ENCODE measurements at places on chromosomes 7 and 10. TPM values are rescaled to one million over a fixed set of nuclear protein-coding genes. Genes with fewer than 3 reads are reported as not detected.

Gene CYP2C18
- 17.1 TPM for polyA plus RNA-seq

Gene WASHC2A
- 20.4 TPM for polyA plus RNA-seq

Gene ZYX
- 50.8 TPM for polyA plus RNA-seq

Gene VAX1
- not detected for polyA plus RNA-seq

Gene NPSR1
- not detected for polyA plus RNA-seq

Gene LRRC18
- polyA plus RNA-seq, result not detected

Gene TRIP6
- 10.3 TPM for polyA plus RNA-seq

Gene TFPI2
- 1.9 TPM for polyA plus RNA-seq

Gene TAF5
- 3.4 TPM for polyA plus RNA-seq

GRCh38 chr10:96834120-96834519, 2.0 kb downstream of the LCOR start:
- no peaks in the 10 kb centered on the region for H3K27me3 ChIP-seq
- peak overlapping the region; percentile 62 for H3K4me3 ChIP-seq
- peak; percentile 50 for DNase-seq

GRCh38 chr10:131778842-131779241, 122.0 kb upstream of the PPP2R2D start:
- H3K4me1 ChIP-seq, result no peaks in the 10 kb centered on the region
- H3K27ac ChIP-seq, result no peak overlapping the region
- H3K4me3 ChIP-seq, result no peak overlapping the region

DNA sequence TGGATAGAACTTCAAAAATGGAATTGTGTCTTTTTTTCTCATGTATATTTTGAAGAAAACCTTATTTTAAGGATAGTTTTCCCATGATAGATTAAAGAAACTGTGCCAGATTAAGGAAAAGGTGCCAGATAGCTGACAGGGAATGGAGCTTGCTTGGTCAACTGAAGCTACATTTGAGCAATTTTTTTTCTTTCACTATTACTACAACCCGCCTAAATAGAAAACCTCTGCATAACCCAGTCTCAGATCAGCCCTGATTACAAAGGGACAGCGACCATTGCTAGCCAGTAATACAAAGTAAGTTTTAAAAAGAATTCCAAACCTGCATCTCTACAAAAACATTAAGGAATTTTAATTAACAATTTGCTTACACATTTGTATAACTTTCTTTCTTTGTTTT, 1123.4 kb upstream of the LRRTM3 start:
- DNase-seq, result no peak
- H3K4me3 ChIP-seq, result no peak overlapping the region
- H3K36me3 ChIP-seq, result no peaks in the 10 kb centered on the region
- no peaks in the 10 kb centered on the region for H3K4me1 ChIP-seq
- H3K27ac ChIP-seq, result no peak overlapping the region

DNA sequence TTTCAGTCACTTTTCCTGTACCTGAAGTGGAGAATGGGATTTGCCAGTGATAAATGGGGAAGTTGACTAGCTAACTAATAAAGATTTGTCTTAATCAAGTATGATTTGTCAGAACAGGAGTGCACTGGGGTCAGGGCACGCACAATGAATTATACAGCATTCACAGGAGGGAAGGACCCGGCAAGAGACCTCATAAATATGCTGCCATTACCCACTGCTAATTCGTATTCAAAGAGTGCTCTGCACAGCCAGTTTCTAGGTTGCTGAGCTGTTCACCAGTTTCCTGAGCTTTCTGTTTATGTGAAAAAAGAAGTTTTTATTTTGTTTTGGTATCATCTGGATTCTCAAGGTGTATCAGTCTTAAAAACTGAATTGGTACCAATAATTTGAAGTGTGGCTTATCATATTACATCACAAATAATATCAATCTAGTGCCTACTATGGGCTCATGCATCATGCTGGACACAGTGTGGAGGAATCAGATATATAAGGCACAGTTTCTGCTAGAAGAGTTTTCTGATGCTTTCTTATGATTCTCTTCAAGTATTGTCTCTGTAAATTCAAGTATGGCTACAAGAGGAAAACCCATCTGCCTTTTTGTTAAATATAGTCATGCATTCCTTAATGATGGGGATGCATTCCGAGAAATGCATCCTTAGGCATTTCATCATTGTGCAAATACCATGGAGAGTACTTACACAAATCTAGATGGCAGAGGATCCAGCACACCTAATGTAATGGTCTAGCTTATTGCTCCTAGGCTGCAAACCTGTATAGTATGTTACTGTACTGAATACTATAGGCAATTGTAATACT, 202.2 kb downstream of the VTI1A start:
- no peak overlapping the region for H3K27ac ChIP-seq
- no peaks in the 10 kb centered on the region for H3K36me3 ChIP-seq
- no peaks in the 10 kb centered on the region for H3K4me1 ChIP-seq
- no peak for DNase-seq

GRCh38 chr7:55261386-55261770, 103.8 kb upstream of the LANCL2 start:
- H3K36me3 ChIP-seq, result no peaks in the 10 kb centered on the region
- no peaks in the 10 kb centered on the region for H3K4me1 ChIP-seq
- H3K27me3 ChIP-seq, result no peaks in the 10 kb centered on the region
- H3K27ac ChIP-seq, result no peak overlapping the region
- DNase-seq, result no peak
- no peak overlapping the region for H3K4me3 ChIP-seq

GRCh38 chr7:94237417-94237816, 157.3 kb upstream of the COL1A2 start:
- no peaks in the 10 kb centered on the region for H3K27me3 ChIP-seq
- DNase-seq, result no peak
- no peak overlapping the region for H3K4me3 ChIP-seq
- no peaks in the 10 kb centered on the region for H3K4me1 ChIP-seq
- no peaks in the 10 kb centered on the region for H3K36me3 ChIP-seq

- H3K4me3 ChIP-seq, result no peak overlapping the region
- H3K27me3 ChIP-seq, result no peaks in the 10 kb centered on the region
- no peaks in the 10 kb centered on the region for H3K4me1 ChIP-seq
- no peak for DNase-seq
- no peak overlapping the region for H3K27ac ChIP-seq
Measured at GRCh38 chr7:50357426-50357825, 52.9 kb downstream of the IKZF1 start.

DNA sequence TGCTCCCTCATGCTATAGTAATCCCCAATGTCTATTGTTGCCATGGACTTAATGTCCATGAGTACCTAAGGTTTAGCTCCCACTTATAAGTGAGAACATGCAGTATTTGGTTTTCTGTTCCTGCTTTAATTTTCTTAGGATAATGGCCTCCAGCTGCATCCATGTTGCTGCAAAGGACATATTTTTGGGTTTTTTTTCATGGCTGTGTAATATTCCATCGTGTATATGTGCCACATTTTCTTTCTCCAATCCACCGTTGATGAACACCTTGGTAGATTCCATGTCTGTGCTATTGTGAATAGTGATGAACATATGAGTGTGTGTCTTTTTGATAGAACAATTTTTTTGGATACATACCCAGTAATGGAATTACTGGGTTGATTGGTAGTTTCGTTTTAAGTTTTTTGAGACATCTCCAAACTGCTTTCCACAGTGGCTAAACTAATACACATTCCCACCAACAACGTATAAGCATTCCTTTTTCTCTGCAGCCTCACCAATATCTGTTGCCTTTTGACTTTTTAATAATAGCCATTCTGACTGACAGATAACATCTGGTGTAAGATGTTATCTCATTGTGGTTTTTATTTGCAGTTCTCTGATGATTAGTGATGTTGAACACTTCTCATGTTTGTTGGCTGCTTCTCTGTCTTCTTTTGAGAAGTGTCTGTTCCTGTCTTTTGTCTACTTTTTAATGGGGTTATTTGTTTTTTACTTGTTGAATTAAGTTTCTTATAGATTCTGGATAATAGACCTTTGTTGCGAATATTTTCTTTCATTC, 68.8 kb upstream of the IFRD1 start:
- no peaks in the 10 kb centered on the region for H3K27me3 ChIP-seq
- no peaks in the 10 kb centered on the region for H3K36me3 ChIP-seq
- H3K4me3 ChIP-seq, result no peak overlapping the region
- DNase-seq, result no peak
- H3K27ac ChIP-seq, result no peak overlapping the region

DNA sequence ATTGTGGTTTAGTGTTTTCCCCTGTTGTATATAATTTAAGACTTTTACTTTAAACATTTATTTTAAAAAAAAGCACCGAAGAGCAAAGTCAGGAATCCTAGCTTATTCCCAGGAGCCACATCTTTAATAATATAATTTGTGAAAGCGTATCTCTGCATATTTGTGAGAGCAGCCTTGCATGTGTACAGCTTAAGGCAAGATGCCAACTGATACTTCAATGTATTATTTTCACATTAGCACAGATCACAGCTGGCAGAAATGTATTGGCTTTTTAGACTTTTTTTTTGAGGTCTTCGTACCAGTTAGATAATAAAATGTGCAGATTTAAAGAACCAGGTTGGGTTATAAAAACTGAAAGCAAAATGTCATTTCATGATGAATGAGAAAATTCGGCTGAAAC, 845.7 kb upstream of the POT1 start:
- H3K27me3 ChIP-seq, result no peaks in the 10 kb centered on the region
- H3K4me1 ChIP-seq, result no peaks in the 10 kb centered on the region

GRCh38 chr7:29565982-29566746, 2.5 kb downstream of the PRR15 start:
- H3K27ac ChIP-seq, result peak overlapping the region; percentile 91
- peak overlapping the region; percentile 96 for H3K4me3 ChIP-seq
- H3K36me3 ChIP-seq, result peaks cover 16% of the 10 kb centered on the region
- no peaks in the 10 kb centered on the region for H3K27me3 ChIP-seq

- H3K36me3 ChIP-seq, result no peaks in the 10 kb centered on the region
- no peak overlapping the region for H3K27ac ChIP-seq
- no peaks in the 10 kb centered on the region for H3K27me3 ChIP-seq
- no peak overlapping the region for H3K4me3 ChIP-seq
- no peak for DNase-seq
Measured at GRCh38 chr7:152344253-152344652, 91.5 kb downstream of the KMT2C start.

DNA sequence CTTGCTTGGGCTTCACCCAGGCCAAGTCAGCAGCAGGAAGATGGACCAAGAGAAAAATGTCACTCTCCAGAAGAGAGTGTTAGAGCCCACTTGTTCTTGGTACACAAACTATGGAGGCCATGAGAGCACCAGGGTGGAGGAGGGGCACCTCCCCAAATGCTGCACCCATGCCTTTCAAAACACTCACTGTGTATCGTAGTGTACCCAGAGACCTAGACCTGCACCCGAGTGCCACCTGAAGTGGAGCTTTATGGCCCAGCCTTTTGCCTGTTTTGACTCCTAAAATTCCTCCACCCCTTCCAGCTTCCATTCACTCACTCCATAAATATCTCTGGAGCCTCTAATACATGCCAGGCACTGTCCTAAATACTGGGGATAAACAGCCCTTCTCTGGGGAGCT, 5.0 kb downstream of the SFTPD start:
- no peaks in the 10 kb centered on the region for H3K36me3 ChIP-seq
- no peak for DNase-seq
- peaks cover 5% of the 10 kb centered on the region for H3K27me3 ChIP-seq
- H3K27ac ChIP-seq, result no peak overlapping the region

- peaks cover 29% of the 10 kb centered on the region for H3K36me3 ChIP-seq
- no peak overlapping the region for H3K27ac ChIP-seq
- H3K4me1 ChIP-seq, result no peaks in the 10 kb centered on the region
- H3K27me3 ChIP-seq, result no peaks in the 10 kb centered on the region
- H3K4me3 ChIP-seq, result no peak overlapping the region
- DNase-seq, result no peak
Measured at GRCh38 chr7:98956469-98956868, 78.1 kb downstream of the TRRAP start.

GRCh38 chr10:129191797-129192196, 275.2 kb upstream of the MGMT start:
- no peak overlapping the region for H3K4me3 ChIP-seq
- H3K4me1 ChIP-seq, result no peaks in the 10 kb centered on the region
- H3K27me3 ChIP-seq, result no peaks in the 10 kb centered on the region
- DNase-seq, result no peak

- DNase-seq, result peak; percentile 37
- no peaks in the 10 kb centered on the region for H3K27me3 ChIP-seq
- no peak overlapping the region for H3K4me3 ChIP-seq
- peaks cover 19% of the 10 kb centered on the region for H3K36me3 ChIP-seq
Measured at GRCh38 chr10:61943674-61944378, 42.3 kb downstream of the ARID5B start.

DNA sequence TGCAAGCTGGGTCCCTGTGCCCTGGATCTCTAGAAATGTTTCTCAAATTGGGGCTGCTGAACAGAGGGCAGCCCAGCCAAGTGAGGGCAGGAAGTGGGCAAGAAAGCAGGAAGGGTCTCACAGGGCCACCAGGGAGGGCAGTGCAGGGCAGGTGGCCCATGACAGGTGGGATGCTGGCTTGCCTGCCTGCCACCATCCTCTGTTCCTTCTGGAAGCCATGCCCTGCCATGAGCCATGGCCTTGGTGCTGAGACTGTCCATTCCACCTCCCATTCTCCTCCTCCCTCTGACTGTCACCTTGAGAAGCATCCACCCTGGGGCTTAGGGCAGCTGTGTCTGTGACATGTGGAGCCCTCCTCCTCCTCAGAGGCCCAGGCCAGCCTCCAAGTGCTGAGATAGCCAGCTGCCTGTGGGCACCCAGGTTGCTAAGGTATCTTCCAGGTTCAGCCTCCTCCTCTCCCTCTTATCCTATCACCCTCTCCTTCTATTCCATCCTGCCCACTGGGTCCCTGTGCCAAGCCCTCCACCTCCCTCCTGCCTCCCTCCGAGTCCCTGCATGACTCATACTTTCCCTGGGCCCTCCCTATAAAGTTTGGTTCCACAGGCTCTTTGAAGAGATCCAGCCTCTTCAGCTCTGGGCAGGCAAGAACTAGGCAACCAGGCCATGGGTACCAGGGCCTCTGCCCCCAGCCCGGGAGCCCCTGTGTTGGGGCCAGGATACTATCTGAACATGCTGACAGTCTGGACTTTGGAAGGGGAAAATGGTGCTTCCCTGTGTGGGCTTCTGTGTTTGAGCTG, 1.3 kb downstream of the VSIR start:
- H3K4me1 ChIP-seq, result peaks cover 14% of the 10 kb centered on the region
- no peaks in the 10 kb centered on the region for H3K27me3 ChIP-seq
- H3K27ac ChIP-seq, result peak overlapping the region; percentile 79
- peak overlapping the region; percentile 90 for H3K4me3 ChIP-seq

- H3K36me3 ChIP-seq, result no peaks in the 10 kb centered on the region
- H3K27me3 ChIP-seq, result no peaks in the 10 kb centered on the region
- H3K27ac ChIP-seq, result no peak overlapping the region
- H3K4me1 ChIP-seq, result no peaks in the 10 kb centered on the region
Measured at GRCh38 chr10:110310741-110311140, 6.0 kb upstream of the SMNDC1 start.

DNA sequence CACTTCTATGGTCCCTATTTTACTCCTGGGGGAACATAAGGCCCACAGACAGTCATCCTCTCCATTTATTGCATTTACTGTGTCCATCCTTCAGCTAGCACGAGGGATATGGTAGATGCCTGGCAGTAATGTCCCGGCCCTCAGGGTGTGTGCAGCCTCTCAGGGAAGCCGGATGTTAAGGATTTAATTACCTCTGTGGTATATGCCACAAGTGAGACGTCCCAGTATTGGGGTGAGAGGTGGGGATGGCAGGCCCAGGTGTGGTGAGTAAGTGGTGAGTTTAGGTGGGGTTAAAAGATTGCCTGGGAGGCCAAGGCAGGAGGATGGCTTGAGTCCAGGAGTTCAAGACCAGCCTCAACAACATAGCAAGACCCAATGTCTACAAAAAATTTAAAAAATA, 144.9 kb downstream of the SH3PXD2A start:
- peaks cover 8% of the 10 kb centered on the region for H3K4me1 ChIP-seq
- no peaks in the 10 kb centered on the region for H3K27me3 ChIP-seq
- no peak overlapping the region for H3K27ac ChIP-seq
- no peak for DNase-seq

All from small intestine (tissue), 16 donors.